KBM-7 (cell line): ENCODE measurements at places on chromosomes 2 and 18.
A peak's percentile ranks its signal among the peaks of the same experiment; 100 is the strongest.

DNA sequence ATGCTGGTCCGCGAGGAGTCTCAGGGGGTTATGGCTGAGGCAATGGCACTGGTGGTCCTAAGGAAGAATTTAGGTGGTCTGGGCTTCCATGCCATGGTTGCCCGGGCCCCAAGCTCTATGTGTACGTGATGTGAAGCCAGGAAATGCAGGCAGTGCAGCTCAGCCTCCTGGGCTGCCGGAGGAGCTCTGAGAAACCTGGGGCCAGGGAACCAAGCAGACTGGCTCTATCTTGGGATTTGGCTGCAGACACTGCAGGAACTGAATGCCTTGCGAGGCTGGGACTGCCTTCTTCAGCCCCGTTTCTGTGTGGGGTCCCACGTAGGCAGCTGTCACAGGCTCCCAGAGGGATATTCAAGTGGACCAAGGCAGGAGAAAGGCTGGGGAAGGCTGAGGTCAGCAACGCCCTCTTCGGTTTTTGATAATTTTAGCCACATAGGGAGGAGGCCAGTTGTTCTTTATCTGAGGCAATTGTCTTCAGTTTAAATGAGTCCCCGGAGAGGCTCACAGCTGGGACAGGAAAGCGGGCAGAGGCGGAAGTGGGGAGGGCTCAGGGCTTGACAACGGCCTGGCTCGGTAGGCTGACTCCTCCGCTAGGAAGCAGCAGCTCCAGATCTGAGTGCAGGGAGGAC is 77.7 kb downstream of the RHOB start:
- DNase-seq, result peak; percentile 56

GRCh38 chr2:198411936-198412335 is 607.5 kb downstream of the PLCL1 start:
- no peak for DNase-seq

- no peak for DNase-seq
Observed at GRCh38 chr2:208978946-208979345, 444.9 kb upstream of the MAP2 start.

GRCh38 chr2:161414042-161415033 is 1.8 kb upstream of the TBR1 start:
- DNase-seq, result peak; percentile 41

GRCh38 chr18:23650968-23651927 is 11.5 kb downstream of the ANKRD29 start:
- DNase-seq, result no peak

- no peak for DNase-seq
Observed at GRCh38 chr18:2924920-2925319, 78.1 kb downstream of the EMILIN2 start.

DNA sequence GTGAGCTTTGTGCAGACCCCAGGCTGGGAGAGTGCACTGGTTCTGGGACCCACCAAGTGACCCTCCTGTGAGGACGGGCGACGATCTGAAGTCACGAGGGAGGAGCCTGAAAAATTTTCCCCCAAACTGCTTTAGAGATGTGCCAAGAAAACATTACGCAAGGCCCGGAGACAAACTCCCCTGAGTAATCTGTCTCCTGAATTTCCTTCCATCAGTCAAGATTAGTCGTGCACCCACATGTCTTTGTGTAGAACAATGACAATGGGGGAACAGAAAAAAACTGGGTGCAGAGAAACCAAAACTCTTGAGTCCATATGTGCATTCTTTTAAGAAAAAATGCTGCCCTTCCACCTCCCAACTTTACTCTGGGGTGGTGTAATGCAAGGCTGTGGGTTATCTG is 12.6 kb upstream of the NCK2 start:
- peak; percentile 59 for DNase-seq

GRCh38 chr18:21057112-21057511 is 54.5 kb downstream of the ROCK1 start:
- DNase-seq, result no peak

GRCh38 chr2:207933396-207934065 is 91.8 kb downstream of the PLEKHM3 start:
- no peak for DNase-seq

DNA sequence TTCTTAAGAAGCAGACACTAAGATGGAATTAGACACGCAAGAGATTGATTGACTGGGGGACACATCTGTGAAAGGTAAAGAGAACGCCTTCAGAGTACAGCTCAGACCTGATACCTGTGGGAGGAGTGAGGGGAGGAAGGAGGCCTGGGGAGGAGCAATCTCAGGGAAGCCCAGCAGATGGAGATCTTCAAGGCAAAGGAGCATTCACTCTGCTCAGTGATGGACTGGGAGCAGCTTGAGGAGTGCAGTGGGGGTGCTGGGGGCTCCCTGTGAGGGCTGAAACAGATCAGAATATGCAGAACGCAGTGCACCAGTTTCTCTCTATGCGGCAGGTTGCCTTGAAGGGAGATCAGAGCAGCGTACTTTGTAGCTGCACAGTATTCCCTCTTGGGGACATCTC is 103.7 kb upstream of the ATP8B1 start:
- DNase-seq, result no peak

DNA sequence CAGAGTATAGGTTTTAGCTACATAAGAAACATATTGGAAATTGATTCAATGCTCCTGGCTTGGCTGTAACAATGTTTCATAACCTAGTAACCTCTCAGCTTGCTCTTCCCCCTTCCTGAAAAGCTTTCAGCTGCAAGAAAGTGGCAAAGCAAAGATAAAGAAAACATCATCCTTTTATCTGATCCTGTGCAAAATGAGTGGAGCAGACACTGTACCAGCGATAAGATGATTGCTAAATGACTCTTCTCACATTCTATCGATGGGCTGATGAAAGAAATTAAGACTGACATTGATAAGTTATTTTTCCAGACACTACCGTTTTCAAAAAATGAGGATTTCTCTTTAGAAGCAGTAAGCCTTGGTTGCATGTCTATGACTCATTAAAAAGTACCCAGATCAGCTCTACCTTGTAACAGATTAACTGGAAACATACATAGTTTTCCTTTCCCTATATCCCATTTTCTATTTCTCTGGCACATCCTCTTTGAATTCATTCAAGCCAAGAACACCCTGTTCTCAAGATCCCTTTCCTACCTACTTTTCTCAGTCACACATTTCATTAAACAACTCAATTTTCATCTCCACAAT is 87.1 kb upstream of the LYPD1 start:
- no peak for DNase-seq

DNA sequence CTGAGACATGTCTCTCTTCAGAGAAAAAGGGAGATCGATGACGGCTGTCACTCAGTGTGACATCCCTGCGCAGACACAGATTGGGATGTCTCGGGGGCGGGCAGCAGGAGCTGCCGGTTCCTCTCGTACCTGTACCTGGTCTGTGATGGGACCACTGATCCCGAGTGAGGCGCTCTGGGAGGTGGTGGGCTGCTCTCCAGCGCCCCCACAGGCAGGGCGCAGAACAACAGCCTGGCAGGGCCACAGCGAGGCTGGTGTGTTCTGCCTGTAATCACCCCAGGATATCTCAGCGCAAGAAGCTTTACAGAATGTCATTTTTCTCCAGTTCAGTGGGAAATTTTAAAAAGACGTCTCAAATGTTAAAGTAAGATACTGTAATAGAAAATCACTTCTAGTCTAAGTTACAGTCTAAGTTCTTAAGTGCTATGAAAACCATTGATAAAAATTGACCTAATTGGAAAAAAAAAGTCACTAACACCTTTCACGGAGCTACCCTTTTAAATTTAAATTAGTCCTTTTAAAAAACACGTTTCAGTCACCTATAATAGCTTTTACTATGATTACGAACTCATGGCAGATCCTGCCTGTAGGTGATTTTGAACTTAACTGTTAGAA is 189.8 kb downstream of the SNTG2 start:
- peak; percentile 39 for DNase-seq

DNA sequence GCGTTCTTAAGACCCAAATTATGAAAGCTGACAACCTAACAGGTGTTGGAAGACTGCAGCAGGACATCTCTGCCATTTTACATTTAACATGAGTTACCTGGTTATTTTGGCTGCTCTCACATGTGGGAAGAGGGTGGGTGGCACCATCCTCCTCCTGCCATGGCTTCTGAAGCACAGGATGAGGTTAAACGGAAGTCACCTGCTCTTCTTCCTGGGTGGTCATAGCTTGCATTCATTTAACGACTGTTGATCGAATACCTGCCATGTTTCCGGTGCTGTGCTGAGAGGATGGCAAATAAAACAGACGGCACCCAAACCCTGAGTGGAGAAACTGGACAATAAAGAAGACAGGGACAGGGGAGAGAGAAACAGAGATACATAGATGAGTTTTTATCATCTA is 118.0 kb downstream of the RHBDD1 start:
- DNase-seq, result no peak

DNA sequence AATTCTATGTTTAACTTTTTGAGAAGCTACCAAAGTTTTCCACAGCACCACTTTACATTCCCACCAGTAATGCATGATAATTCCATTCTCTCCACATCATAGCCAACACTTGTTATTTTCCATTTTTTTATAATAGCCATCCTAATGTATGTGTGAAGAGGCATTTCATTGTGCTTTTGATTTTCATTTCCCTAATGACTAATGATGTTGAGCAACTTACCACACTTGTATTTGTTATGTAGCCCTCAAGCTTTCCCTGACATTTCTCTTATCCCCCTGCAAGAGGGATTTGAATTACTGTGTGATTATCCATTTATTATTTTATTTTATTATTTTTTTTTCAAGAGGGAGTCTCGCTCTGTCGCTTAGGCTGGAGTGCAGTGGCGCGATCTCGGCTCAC is 23.6 kb upstream of the SOS1 start:
- DNase-seq, result no peak

DNA sequence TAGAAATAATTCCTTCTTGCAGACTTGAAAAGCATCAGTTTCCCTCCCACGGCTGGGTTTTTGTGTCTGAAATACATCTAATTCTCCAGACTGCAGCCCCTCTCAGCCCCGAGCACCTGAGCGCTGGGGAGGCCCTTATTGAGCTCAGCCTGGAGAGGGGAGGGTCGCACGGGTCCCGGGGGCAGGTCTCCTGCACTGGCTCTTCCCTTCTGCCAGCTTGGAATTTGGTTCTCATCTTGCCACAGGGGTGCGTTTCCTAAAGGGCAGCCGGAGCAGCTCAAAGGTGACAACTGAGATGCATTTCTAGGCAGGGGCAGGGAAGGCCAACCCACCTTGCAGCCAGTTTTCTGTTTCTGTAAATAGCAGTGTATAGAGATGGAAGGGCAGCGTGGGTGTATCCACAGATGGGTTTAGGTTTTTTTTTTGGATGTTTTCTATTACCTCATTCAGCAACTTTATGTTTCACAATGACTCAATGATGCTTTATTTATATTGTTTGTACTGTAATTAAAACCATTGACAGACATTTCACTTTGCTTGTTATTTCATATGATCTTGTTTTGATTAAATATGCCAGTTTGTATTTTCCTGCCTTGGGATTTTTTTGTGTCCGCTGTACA is 37.0 kb downstream of the GBX2 start:
- no peak for DNase-seq

- no peak for DNase-seq
Observed at GRCh38 chr2:96412307-96413258, 77.0 kb downstream of the NCAPH start.

DNA sequence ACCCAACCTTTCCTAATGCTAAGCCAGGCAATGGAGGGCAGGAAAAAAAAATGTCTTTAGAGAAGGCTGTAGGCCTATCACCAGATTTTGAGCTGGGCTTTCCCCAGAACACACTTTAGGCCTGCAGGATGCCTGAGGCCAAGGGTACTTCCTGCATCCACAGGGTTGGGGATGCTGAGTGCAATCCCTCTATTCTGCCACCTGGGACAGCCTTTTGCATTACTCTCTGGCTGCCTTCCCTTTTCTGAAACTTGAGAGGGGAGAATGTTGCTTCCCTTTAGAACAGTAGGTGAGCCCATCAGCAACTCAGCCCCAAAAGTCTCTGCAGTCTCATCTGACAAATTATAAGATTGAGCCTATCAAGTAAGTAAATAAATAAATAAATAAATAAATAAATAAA is 195.2 kb downstream of the SLC8A1 start:
- peak; percentile 30 for DNase-seq

- DNase-seq, result no peak
Observed at GRCh38 chr2:217928324-217929181, 74.2 kb downstream of the TNS1 start.

DNA sequence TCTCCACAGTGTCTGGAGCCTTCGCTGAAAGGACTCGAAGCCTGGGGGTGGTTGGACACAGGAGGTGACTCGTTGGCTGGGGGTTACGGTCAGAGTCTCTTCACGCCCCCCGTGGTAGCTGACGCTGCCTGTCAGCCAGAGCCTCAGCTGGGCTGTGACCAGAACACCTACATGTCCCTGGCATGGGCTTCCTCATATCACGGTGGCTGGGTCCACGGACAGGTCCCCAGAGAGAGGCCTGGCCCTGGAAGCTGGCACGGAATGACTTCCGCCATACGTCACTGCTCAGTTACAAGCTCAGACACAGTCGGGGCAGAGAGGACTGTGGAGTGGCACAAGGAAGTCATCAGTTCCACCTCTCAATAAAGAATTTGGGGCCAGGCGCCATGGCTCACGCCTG is 28.5 kb downstream of the ITGB1BP1 start:
- no peak for DNase-seq

- DNase-seq, result no peak
Observed at GRCh38 chr2:109280804-109281203, 151.8 kb downstream of the SH3RF3 start.

DNA sequence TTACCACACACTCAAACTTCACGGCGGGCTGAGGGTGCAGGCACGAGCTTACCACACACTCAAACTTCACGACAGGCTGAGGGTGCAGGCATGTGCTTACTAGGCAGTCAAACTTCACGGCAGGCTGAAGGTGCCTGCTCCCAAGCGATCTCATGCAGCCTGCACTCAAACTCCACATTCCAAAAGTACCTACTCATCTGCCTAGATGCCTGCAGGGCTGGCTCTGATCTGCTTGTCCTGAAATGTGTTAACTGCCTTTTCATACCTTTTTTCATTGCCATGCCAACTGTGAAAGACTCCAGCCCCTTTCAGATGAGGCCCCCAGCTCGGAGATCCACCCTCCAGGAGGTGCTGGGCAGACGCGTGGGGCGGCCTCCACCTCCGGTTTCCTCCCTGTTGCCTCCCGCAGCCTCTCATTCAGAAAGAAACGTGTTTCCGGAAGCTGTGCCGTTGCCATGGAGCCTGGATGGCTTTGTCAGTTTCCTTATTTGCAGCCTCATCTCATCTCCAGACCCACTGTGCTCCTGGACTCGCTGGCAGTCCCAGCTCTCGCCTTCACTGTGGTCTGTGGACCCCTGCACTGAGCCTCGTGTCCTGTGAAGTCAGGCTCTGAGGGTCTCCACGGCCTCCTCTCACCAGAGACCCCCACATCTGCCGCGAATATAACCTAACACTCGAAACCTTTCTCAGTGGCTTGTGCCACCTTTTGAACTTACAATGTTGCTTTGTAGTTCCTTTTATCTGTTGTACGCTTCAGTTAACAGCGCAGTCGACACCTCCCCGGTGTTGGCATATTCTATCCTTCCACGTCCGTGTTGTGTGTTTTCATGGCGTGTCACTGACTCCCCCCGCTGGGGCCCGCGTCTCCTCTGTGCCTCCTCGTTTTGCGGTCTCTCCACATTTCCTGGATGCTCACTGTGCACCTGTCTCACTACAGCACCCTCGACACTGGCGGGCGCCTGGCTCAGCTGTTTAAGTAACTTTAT is 106.1 kb upstream of the ALKAL2 start:
- DNase-seq, result peak; percentile 89

GRCh38 chr18:77522051-77522675 is 272.5 kb downstream of the GALR1 start:
- no peak for DNase-seq
